ENCODE measurements at places on chromosomes 3 and 15. TPM values are rescaled to one million over a fixed set of nuclear protein-coding genes. Genes with fewer than 3 reads are reported as not detected.

Gene SEC62
- 89.3 TPM for total RNA-seq

Gene TEX55
- total RNA-seq = not detected

- no peak for DNase-seq
- peak overlapping the region; percentile 51 for H3K27ac ChIP-seq
- H3K27me3 ChIP-seq = peaks cover 9% of the 10 kb centered on the region
- H3K4me1 ChIP-seq = peaks cover 4% of the 10 kb centered on the region
- H3K4me3 ChIP-seq = peak overlapping the region; percentile 37
Observed at GRCh38 chr15:90075420-90076289, 26.6 kb downstream of the IDH2 start.

Gene SKIC8
- 43.9 TPM for total RNA-seq

DNA sequence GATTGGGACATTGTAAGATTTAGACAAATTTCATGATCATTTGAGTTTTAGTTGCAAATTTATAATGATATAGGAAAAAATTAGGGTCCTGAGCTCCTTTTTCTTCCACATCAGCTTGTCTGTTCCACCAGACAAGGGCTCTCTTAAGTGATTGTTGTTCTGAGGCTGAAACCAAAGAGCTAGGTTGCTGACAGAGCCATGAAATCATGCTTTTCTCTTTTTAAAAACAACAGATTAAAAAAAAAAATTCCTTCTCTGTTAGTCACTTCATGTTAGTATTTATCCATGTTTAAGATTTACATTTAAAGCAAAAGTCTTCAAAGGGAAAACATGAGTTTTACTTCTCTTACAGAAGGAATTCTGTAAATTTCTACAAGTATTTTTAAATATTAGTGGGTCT lies 56.8 kb downstream of the ATP2C1 start:
- H3K4me3 ChIP-seq = no peak overlapping the region
- H3K27me3 ChIP-seq = no peaks in the 10 kb centered on the region
- H3K36me3 ChIP-seq = peaks cover 13% of the 10 kb centered on the region
- no peaks in the 10 kb centered on the region for H3K4me1 ChIP-seq

GRCh38 chr15:20272422-20273184 lies 269.0 kb downstream of the GOLGA6L6 start:
- H3K27ac ChIP-seq = no peak overlapping the region
- H3K27me3 ChIP-seq = no peaks in the 10 kb centered on the region
- DNase-seq = no peak
- no peak overlapping the region for H3K4me3 ChIP-seq

Measured in endothelial cell (in vitro differentiated cells).